ENCODE measurements at places on chromosomes 6 and 20.

DNA sequence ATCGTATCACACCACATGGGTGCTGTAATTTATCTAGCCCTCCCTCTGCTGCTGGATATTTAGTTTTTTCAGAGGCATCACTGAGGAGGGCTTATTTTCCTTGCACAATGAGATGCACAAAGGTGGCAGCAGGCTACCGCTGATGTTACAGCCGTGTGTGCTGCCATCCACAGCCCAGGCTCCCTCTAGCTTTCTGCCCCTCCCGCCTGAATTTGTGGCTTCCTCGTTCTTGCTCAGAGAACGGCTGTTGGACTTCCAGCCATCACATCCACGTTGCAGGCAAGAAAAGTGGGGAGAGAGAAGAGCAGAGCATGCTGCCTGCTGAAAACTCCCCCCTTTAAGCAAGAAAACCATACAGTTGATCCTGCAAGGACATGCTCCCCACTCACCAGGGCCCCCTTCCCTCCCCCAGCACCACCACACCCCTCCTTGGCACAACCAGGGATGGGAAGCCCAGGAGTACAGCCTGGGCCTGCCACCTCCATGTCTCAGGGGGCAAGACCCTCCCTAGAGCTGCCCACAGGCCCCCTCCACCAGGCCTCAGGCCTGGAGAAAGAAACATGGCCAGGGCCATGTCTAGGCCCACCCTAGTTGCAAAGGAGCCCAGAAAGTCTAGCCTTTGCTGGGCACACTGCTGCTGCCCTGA is 102.6 kb downstream of the MRPL14 start:
- no peak for DNase-seq

GRCh38 chr6:167781066-167781767 is 45.5 kb upstream of the AFDN start:
- no peak for DNase-seq

DNA sequence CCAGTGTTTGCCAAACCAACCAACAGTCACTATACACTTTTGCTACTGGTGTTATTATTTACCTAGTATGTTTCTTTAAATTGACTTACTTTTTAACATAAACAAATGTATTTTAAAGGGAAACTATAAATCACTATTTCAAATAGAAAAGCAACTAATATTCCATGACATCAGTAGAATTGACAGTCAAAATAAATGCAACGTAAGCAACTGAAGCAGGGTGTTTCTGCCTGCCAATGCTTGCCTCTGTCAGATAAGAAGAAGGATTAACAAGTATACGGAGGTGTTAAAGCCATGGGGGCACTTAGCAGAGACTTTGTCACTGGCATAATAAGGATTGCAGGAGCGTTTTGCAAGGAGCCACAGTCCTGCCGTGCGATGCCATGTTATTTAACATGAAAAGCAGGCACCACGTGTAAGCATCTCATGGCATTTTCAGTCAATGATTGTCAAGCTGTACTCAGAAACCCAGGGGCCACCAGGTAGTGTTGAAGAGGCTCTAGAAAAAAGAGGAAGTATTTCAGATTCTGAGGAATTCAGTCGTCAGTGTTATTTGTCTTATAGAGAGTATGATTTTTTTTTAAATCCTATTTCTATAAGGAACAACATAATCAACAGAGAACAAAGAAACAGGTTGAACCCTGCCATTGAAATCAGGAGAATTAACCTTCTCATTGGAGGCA is 131.7 kb downstream of the BFSP1 start:
- DNase-seq, result no peak

GRCh38 chr6:40845553-40845952 is 193.5 kb downstream of the UNC5CL start:
- peak; percentile 5 for DNase-seq

DNA sequence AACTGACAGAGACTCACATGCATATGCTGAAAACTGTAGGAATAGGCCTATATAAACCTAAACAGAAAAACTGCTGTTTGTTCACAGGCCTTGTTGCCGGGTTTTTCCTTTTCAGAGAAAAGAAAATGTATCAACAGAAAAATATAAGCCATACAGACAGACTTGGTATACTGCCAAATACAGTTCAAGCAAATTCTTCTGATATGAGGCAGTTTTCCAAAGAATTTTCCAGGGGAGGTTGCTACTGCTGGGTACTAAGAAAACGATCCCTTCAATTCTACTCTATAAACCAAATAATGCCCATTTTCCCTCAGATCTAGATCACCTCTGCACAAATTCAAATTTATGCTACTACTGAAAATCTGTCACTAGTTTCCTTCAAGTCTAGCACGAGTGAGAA is 59.4 kb downstream of the ME1 start:
- DNase-seq, result no peak

- no peak for DNase-seq
Observed at GRCh38 chr6:76481101-76481500, 408.6 kb upstream of the IMPG1 start.

- no peak for DNase-seq
Observed at GRCh38 chr6:31438222-31438621, 34.8 kb downstream of the MICA start.
